ENCODE measurements at places on chromosomes 11 and 22.

- DNase-seq = no peak
Observed at GRCh38 chr22:29528144-29528543, 25.4 kb downstream of the THOC5 start.

- no peak for DNase-seq
Observed at GRCh38 chr11:10201343-10201742, 92.7 kb downstream of the SBF2 start.

DNA sequence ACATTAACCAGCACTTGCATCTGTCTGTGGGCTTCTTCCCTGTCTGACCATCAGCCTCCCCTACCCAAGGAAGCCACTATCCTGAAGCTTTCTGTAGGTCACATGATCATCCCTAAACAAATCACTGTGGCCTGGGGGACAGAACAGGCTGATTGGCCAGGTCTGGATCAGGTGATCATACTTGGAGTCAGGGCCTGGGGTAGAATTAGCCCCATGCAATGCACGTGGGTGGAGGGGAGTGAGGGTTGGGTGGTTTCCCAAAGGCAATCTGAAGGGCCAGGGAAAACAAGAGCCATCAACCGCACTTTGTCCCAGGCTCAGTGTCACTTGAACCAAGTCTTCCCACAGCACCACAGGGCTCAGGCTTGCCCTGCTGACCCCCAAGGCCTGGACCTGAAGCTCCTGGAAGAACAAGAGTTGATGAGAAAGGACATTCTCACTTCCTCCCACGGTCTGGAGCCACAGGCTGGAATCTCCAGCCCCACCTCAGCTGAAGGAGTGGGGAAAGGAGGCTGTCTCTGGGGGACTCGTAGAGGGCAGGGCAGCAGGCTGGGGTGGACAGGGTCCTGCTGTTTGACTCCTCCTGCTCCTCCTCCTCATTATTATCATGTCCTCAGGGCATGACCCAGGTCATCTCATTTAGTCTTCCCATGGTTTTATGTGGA, 31.5 kb upstream of the TSPAN18 start:
- DNase-seq = no peak

DNA sequence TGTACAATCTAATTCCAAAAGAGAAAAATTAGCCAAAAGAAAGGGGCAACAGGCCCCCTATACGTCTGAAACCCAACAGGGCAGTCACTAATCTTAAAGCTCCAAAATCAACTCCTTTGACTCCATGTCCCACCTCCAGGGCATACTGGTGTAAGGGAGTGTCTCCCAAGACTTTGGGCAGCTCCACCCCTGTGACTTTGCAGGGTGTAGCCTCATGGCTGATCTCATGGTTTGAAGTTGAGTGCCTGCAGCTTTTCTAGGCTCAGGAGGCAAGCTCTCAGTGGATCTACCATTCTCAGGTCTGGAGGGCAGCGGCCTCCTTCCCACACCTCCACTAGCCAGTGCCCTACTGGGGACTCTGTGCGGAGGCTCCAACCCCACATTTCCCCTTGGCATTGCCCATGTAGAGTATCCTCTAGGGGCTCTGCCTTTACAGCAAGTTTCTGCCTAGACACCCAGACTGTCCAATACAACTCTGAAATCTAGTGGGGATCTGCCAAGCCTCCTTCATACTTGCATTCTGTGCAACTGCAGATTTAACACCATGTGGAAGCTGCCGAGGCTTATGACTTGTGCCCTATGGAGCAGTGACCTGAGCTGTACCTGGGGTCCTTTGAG, 94.5 kb downstream of the TRIM29 start:
- no peak for DNase-seq

GRCh38 chr11:2095198-2095520, 44.0 kb downstream of the IGF2 start:
- DNase-seq = no peak

DNA sequence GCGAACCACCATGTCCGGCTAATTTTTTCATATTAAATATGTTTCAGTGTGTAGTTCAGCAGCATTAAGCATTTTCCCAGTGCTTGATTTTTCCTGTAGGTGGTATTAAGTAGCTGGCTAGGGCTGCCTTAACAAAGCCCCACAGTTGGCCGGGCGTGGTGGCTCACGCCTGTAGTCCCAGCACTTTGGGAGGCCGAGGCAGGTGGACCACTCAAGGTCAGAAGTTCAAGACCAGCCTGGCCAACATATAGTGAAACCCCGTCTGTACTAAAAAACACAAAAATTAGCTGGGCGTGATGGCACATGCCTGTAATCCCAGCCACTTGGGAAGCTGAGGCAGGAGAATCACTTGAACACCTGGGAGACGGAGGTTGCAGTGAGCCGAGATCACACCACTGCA, 33.5 kb upstream of the TOLLIP start:
- DNase-seq = no peak

- peak; percentile 70 for DNase-seq
Observed at GRCh38 chr22:23591201-23591791, 11.2 kb upstream of the IGLL1 start.

DNA sequence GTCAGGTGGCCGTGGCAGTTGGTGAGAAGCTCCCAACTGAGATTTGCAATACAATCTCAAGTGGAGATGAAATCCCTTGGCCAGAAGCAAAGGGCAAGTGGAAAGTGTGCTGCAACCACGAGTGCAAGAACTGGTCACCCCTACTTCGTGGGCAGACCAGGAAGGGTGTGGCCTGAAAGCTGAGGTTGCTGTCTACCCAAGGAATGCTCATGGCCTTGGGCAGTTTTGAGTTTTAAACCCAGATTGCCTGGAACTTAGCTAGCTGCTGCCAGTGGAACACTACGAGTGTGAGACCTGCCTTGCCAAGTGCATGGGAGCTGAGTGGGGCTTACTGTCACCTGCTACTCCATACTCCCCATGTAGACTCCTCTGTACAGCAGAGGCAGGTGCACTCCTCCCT, 113.3 kb upstream of the FAT3 start:
- no peak for DNase-seq

GRCh38 chr22:42769574-42770447, 49.1 kb upstream of the A4GALT start:
- DNase-seq = peak; percentile 95

GRCh38 chr11:122814401-122814800, 23.9 kb upstream of the CRTAM start:
- no peak for DNase-seq

- no peak for DNase-seq
Observed at GRCh38 chr22:33426451-33426850, 368.3 kb upstream of the SYN3 start.
